ENCODE measurements at places on chromosomes 5 and 9.

DNA sequence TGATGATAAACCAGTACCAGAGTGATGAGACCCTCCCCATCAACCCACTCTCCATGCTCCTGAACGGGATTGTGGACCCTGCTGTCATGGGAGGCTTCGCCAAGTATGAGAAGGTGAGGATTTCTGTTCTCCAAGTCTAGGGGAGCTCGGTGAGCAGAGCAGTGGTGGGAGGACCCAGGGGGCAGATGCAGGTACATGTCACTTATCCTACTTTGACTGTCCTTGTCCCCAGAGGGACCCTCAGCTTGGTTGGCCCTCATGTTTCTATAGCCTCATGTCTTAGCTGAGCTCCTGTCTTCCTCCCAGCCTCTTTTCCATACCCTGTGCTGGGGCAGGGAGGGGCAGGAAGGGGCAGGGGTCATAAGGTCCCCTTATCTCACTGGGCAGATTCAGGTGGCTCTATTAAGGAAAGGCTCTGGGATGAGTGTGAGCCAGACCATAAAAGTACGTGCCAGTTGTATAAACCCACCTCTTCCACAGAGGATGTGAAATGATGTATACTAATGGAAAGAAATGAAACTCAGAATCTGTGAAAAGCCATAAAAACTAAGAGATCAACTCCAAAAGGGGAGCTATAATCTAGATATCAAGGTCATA is 38.0 kb upstream of the FOXI1 start:
- no peak for DNase-seq

DNA sequence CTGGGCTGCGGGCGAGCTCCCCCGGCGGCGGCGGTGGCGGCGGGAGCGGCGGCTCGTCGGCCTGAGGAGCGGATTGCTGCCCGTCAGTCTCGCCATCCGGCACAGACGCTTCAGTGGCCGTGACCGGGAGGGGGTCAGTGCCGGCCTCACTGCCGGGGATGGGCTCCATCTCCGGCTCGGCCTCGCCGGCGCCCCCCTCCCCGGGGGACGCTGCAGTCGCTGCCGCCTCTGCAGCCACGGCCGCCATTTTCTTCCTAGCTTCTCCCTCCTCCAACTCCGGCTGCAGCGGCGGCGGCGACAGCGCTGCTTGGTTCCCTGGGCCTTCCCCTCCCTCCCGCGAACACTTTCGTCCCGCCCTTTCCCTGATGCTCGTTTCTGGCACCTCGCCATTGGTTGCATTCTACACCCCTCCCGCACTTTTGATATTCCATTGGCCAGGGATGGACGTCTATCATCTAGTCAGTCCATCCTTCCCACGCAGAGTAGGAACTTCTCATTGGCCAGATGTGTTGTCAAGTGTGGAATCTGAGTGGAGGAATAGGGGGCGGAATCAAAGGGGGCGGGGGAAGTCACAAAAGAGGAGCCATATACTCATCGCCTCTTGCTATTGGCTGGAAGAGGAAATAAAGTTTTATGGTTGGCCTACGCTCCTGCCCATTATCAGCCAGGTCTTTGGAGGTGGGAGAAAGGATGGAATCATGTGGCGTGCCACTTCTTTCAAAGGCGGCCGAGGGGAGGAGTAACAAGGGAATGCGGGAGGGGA is at the start of gene PWWP2A:
TSS of gene PWWP2A (minus strand) at position 309 of the 763 bp plus-strand sequence. CDS start at position 247, 62 bp downstream.
- DNase-seq = peak; percentile 93

GRCh38 chr5:173909199-173909598 is 21.1 kb downstream of the CPEB4 start:
- DNase-seq = no peak

DNA sequence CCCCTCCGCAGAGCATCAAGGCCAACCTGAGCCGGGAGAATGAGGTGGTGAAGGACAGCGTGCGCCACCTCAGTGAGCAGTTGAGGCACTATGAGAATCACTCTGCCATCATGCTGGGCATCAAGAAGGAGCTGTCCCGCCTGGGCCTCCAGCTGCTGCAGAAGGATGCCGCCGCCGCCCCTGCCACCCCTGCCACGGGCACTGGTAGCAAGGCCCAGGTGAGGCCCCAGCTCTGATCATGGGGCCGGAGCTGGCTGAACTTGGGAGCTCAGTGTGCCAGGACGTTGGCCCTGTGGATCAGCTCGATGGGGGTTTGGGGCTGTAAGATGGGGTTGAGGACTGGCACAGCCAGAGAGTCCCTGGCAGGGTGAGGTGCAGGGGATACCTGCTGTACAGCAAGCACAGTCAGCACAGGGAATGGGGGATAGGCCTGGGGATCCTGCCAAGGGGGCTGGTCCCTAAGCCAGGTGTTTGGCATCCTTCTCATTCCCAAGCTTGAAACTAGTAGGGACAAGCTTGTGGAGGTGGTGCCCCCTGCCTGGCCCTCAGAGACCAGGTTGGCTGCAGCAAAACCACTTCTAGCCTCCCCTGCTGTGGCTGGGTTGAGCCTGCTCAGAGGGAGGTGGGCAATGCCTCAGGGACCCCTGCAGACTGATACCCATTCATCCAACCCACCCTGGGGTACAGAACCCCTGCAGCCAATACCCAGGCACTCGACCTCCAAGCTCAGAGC is 22.5 kb downstream of the OLFML2A start:
- DNase-seq = no peak

DNA sequence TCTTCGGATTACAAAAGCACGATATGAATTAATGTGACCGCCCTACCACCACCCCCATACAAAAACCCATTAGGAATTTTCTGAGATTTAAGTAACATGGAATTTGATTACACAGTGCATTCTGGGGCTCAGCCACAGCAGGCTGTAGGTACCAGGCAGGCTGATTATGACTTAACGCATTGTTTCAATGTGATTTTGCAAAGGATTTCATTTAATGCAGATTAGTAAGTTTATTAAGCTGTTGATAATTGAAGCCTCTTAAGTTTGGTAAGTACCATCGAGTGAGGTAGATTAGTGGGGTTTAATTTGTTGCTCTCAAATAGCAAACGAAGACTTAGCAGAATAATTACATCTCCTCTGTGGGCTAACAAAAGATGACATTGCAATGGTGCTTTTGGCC is 240.1 kb downstream of the TRPM3 start:
- DNase-seq = no peak

- DNase-seq = no peak
Measured at GRCh38 chr5:178685386-178686059, 44.9 kb downstream of the ZNF354A start.

DNA sequence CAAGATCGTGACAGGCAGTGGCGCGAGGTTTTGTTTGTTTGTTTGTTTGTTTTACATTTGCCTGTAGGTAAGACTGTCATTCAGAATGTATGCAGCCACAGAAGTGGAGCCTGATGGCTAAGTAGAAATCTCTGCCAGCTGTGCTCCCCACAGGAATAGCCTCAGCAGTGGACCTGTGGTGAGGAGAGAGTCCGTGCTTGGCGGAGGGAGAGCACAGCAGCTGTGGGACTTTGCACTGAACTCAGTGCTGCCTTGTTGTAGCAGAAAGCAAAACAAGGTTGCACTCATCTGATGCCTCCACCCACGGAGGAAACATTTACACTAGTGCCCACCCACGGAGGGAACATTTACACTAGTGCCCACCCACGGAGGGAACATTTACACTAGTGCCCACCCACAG is 4.4 kb upstream of the ZNF782 start:
- no peak for DNase-seq

DNA sequence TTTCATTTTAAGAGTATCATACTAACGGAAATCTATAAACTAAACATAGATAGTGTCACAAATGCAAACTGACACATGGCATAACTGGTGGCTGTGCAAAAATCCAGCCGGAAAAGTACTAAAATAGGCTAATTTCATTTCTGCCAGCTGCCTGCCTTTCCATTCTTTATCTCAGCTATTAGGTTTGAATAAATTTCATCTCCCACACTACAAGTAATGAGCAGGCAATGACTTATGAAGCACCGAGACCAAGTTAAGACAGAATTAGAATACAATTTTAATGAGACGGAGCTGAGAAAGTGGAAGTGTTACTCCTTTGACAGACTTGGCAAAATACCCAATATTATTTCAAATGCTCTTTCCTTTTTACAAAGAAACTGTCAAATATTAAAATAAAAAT is 258.8 kb upstream of the ZNF608 start:
- no peak for DNase-seq

- DNase-seq = no peak
Measured at GRCh38 chr5:34833976-34834793, 4.8 kb upstream of the TTC23L start.

GRCh38 chr9:96425500-96426169 is 7.5 kb upstream of the ZNF367 start:
- DNase-seq = no peak

- no peak for DNase-seq
Measured at GRCh38 chr5:148626081-148626613, 28.2 kb downstream of the HTR4 start.

GRCh38 chr9:19149230-19149629 is 21.9 kb upstream of the PLIN2 start:
- DNase-seq = no peak

- no peak for DNase-seq
Measured at GRCh38 chr5:177045631-177046030, 23.1 kb downstream of the ZNF346 start.

GRCh38 chr9:130448035-130448624 is 3.4 kb downstream of the ASS1 start:
- no peak for DNase-seq

- no peak for DNase-seq
Measured at GRCh38 chr5:168649306-168649705, 70.1 kb upstream of the PANK3 start.

DNA sequence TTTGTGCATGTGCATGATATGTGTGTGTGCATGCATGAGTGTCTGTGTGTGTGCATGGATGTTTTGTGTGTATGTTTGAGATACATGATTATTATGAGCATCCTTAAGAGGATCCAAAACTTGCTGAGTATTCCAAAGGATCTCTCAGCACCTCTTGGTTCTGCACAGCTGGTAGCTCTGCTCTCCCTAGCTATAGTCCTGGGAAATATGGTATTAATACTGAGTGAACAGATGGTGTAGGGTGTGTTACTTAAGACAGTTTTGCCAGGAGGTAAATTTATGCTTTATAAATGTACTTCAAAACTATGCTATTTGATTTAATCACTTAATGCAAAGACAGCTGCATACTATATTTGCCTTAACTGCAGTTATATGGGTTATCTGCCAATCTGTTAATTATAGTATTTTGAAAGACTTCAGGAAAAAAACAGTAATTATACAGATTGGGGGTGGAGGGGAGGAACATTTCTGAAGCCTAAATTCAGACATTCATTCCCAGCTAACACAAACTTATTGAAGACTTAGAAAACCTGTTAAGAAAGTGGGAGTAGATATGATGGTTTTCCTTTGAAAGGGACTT is 215.5 kb downstream of the MPDZ start:
- DNase-seq = no peak

DNA sequence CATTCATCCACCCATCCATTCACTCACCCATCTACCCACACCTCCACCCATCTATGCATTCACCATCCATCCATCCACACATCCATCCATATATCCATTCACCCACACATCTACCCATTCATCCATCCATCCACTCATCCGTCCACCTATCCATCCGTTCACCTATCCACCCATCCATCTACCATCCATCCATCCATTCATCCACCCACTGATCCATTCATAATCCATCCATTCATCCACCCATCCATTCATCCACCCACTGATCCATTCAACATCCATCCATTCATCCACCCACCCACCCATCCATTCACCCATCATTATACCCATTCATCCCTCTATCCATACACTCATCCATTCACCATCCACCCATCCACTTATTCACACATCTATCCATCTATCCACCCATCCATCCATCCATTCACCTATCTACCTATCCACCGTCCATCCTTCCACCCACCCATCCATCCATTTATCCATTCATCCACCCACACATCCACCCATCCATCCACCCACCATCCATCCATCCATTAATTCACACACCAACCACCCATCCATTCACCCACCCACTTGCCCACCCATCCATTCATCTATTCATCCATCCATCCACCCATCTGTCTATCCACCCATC is 336.5 kb upstream of the IRX4 start:
- no peak for DNase-seq

- DNase-seq = no peak
Measured at GRCh38 chr5:78799266-78800017, 150.9 kb upstream of the LHFPL2 start.

DNA sequence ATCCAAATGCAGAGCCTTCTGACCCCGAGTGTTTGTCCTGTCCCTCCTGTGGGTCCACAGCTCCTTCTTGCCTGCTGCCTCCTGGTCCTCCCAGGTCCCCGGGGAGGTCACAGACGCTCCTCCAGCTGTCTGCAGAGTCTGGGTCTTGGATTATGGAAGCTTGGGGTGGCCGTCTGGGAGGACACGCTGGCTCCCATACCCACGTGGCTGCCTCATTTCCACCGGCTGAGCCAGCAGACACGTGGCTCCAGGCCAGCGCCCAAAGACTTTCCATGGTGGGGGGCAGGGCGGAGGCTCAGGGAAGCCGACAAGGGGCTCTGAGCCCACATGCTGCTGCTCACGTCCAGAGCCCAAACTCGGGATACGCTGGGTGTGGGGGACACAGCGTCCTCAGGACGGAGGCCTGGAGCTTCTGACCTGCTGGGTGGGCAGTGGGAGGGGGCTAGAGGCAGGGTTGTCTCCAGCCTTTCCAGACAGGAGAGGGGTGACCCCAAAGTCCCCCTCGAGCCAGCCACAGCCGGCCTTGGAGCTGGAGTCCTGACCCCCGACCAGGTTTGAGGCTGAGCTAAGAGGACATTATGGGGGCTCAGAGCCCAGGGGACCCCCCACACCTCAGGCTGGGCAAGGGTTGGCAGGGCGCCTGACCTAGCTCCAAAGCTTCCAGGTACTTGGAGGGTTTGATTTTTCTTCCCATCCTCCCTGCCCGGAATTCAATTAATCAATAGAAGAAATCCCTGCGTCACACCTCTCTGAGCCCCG is 24.2 kb upstream of the RNU6ATAC start:
- DNase-seq = no peak

GRCh38 chr9:15423231-15423985 is 732 bp downstream of the SNAPC3 start:
- no peak for DNase-seq

DNA sequence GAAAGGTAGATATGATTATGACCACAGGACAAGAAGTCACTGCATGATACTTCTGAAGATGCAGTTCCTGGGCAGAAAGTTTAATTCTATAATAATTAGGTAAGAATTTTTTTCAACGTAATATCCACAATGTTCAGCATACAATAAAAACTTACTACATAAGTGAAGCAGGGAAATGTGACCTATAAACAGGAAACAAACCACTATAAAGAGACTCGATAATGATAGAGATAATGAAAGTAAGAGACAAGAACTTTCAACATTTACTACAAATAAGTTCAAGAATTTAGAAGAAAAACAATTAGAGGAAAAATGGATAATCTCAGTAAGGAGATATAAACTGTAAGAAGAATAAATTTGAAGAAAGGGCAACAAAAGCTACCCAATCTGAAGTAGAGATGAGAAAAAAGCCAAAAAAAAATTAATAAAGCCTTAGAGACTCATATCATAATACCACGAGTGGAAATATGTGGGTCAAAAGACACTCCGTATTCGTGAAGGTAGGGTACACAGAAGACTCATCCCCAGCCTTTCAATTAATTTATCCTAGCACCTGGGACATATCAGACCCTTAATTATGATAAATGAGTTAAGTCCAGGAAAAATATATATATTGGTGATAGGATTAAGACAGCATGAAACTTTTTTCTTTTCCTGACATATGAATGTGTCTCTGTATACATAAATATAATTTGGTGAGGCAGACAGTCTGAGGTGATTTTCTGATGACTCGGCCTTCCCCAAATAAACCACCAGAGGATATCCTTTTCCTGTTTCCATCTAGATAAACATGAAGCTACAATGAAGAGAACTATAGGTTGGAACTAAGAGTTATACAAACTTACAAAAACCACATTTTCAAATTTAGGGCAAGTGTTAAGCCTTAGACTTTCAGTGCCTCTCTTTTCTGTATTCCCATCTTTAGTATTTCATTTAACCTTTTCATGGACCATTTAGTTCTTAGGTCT is 120.4 kb downstream of the RAPGEF6 start:
- no peak for DNase-seq

All from stimulated activated CD4-positive, alpha-beta T cell treated with anti-CD3 and anti-CD28 coated beads, Interleukin-1b, Interleukin-23, amount 100 ng/mL, for 24 hours (primary cell).